ENCODE measurements at places on chromosomes 3 and 15.

DNA sequence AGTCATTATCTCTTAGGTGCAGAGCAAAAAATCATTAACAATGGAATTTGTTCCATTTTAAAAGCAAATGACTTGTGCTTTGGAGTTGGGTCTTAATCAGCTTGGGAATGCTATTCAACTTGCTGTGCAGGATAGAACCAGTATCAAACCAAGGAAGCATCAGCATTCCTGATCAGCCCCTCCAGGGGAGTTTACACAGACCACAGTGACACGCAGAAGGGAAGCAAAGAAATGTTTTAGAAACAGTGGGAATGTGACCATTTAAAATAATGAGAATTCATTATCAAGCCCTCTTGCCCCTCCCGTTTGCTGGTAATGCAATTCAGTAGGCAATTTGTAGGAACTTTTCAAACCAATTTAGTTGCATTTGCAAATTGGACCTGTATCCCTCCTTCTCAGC lies 155.1 kb downstream of the LRTM1 start:
- no peaks in the 10 kb centered on the region for H3K4me1 ChIP-seq
- no peaks in the 10 kb centered on the region for H3K27me3 ChIP-seq
- DNase-seq = no peak

- H3K27ac ChIP-seq = no peak overlapping the region
- H3K36me3 ChIP-seq = no peaks in the 10 kb centered on the region
- H3K27me3 ChIP-seq = no peaks in the 10 kb centered on the region
- no peak for DNase-seq
Observed at GRCh38 chr15:65938604-65939003, 69.3 kb downstream of the RAB11A start.

DNA sequence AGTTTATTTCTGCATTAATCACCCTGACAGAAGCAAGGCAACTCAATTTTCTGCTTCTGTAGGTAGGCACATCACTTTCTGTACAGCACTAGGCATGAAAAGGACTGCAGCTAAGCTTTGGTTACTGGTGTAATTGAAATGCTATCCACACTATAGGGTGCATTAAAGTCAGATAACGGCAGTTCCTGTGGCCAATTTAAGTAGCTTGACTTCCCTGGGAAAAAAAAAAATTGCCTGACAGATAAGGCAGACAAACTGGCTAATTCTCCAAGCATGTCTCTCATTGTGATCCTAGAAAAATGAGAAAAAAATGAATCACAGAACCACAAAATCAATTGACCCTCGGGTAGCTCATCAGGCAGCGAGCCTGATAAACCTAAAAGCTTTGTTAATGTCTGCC lies 151.4 kb downstream of the MEIS2 start:
- no peaks in the 10 kb centered on the region for H3K27me3 ChIP-seq
- H3K27ac ChIP-seq = no peak overlapping the region
- DNase-seq = no peak
- H3K36me3 ChIP-seq = no peaks in the 10 kb centered on the region

- H3K4me3 ChIP-seq = no peak overlapping the region
- no peaks in the 10 kb centered on the region for H3K4me1 ChIP-seq
- H3K27ac ChIP-seq = no peak overlapping the region
- no peak for DNase-seq
Observed at GRCh38 chr3:99186016-99186415, 284.5 kb upstream of the DCBLD2 start.
